ENCODE measurements at places on chromosomes 1 and 21.
A peak's percentile ranks its signal among the peaks of the same experiment; 100 is the strongest.

DNA sequence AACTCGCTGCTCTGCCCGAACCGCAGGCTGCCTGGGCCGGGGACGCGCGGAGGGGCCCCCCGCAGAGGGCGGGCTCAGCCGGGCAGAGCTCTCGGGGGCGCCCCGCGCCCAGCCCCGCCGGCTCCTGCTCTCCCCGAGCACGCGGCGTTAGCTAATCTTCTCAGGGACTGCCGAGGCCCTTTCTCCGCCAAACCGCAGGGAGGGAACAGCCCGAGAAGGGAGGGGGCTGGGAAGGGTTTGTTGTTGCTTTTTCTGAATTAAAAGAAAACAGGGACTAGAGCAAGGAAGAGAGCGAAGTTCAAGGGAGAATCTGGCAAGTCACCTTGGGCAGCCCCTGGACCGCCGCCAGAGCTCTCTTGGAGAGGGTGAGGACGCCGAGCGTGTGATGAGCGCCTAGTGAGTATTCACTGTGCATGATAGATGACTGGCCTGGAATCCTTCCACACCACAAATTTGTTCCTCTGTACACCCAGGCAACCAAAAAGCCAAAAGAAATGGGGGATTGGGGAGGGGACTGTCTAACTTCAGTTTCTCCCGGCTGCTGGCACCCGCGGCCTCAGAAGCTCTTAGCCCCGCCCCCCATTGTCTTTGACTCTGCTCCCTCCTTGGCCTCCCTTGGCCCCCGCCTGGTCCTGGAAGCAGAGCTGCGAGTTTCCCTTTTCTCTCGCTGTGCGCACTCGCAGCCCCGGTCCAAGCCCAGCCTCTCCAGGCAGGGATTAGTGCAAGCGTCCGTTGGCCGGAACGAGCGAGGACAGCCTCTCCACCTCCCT, 19.7 kb upstream of the LMX1A start:
- peak; percentile 85 for DNase-seq

DNA sequence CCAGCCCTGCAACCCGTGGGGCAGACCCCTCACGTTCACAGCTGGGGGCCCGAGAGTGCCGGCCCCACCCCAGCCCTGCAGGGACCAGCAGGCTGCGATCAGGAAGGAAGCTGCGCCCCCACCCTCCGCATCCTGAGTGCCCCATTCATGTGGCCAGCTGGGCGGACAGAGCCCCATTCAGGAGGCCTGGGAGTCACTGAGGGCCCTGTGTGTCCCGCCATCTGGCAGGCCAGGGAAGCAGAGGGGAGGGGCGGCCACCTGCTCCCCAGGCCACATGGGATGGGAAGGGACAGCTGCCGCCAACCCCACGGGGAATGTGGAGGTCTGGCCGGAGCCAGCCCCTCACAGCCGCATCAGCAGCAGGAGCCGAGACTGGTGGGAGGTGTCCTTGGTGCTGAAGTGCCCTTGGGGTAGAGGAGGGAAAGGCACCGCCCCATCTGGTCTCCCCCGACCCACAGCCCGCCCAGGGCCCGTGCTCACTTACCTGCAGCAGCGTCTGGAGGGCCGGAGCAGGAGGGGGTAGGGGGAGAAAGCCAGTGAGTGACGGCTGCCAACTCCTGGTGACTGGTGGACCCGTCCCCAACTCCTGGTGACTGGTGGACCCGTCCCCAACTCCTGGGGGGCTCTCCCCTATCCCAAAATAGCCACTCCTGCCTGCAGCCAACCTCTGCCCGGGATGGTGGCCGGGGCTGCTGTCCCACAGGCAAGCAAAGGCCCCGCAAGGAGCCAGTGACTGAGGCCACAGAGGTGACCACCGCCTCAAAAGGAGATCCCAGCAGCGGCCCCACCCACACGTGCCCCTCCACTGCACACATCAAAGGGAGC, 8.7 kb downstream of the ACAP3 start:
- peak; percentile 68 for DNase-seq

DNA sequence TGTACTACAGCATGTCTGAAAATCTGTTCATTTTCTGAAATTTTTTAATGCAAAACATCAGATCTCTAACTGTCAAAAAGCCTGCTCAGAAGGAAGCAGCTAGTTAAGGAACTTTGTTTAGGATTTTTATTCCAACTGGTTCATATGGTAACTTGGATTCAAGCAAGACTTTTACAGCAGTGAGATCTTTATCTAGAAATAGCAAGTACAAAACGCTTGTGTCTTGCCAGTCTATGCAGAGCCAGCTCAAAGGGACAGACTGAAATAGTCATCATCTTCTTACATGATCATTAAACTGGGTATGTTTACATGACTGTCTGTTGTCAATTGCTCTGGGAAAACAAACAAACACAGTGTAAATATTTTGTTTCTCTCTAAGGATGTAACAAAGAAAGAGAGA, 37.6 kb downstream of the DDAH1 start:
- no peak for DNase-seq

DNA sequence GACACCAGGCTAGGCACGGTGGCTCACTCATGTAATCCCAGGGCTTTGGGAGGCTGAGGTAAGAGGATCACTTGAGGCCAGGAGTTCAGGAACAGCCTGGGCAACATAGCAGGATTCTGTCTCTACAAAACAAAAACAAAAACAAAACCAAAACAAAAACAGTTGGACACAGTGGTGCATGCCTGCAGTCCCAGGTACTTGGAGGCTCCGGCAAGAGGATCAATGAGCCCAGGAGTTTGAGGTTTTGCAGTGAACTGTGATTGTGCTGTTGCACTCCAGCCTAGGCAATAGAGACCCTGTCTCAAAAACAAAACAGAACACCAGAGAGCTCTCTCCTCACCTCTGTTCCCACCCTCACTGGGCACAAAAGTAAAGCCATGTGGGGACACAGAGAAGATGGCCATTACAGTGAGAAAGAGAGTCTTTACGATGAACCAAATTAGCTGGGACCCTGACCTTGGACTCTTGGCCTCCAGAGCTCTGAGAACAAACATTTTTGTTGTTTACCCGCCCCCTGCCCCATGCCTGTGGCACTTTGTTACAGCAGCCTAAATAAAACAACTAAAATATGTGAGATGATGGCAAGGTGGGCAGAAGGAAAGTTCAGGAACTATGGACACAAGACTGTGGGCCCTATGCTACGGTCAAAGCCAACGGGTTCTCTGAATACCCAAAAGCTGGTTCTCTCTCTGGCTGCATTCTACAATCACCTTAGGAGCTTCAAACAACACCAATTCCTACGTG, 9.8 kb downstream of the NADK start:
- no peak for DNase-seq

- no peak for DNase-seq
These were observed 36.1 kb downstream of the COA6 start for GRCh38 chr1:234409328-234409727.

DNA sequence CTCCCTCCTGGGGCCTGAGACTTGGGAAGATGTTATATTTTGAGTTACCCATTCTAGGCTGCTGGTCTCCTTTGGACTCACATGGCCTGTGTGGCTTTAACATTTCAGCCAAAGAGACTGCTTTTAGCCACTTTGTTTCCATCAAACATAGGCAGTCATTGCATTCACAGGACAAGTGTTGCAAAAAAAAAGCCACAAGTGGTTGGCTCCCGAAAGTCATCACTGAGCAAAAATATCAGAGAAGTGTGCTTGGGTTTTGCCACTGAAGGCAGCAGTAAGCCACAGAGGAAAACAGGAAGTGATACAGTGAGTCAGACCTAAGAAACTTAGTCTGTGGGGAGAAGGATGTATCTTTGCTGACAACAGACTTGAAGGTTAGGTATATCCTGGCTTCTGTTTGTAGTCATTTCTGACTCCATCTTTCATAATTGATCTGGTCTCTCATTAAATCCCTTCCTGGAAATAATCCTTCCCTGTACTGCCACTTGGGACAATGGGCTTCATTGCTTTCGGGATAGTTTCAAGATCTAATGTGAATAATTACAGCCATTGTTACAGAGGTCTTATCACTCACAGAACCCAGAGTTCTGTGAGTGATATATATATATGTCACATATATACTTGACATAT, 80.9 kb downstream of the COLGALT2 start:
- DNase-seq, result no peak

- DNase-seq, result no peak
These were observed 102.4 kb downstream of the FAM78B start for GRCh38 chr1:166064313-166064926.

GRCh38 chr1:243325305-243325890, 69.6 kb downstream of the SDCCAG8 start:
- peak; percentile 60 for DNase-seq

DNA sequence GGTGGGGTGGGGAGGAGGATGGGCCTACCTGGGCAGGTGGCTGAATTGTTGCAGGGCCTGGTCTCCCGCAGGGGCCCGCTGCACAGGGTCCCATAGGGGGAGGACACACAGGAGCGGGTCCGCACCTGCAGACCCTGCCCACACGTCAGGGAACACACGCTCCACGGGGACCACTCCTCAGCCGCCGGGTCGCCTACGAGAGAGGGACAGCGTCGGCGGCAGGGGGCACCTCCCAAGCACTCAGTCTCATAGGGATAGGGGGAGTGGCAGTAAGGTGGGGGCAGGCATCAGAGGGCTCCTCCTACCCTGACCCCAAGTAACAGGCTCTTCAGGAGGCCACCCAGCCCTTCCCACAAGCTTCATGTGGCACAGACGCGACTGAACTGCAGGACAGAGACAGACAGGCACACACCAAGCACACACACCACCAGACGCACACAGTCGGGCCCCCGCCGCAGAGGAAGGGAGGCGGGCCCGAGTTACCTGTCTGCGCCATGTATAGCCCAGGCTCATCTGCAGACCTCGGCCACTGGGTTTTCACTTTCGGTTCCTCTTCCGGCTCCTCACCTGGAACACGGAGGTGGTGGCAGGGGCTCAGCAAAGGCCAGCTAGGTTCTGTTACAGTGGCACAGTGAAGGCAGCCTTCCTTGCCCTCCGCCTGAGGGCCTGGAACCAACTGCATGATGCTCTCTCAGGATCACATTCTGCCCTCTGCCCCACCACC, 19.8 kb downstream of the ADGRB2 start:
- DNase-seq, result no peak

GRCh38 chr1:182791281-182792179, 2.0 kb downstream of the NPL start:
- peak; percentile 66 for DNase-seq

- peak; percentile 66 for DNase-seq
These were observed 586 bp downstream of the COL24A1 start for GRCh38 chr1:86155807-86156565.

GRCh38 chr1:152049291-152050083, 12.7 kb upstream of the S100A11 start:
- peak; percentile 61 for DNase-seq

- no peak for DNase-seq
These were observed 23.3 kb downstream of the SLC2A1 start for GRCh38 chr1:42935313-42935895.

DNA sequence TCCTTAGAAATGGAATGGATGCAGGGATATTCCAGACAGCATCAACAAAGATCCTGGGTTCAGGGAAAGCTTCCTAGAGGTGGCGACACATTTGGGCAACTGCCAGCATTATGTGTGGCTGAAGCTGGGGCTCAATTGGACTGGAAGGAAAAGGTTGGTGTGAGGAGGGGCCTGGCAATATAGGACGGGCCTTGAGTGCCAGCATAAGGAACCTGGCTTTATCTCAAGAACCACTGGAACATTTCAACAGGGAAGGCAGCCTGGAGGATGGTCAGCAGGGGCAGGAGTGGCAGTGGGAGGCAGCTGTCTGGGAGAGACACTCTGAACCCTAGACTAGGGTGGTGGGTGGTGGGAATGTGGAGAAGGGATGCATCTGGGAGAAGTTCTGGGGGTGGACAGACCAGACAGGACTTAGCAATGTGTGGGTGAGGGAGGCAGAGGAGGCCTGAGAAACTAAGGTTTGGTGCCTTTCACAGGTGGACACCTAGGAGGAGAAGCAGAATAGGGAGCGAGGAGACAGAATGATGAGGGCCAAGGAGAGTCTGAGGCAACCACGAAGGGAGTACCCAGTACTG, 3.5 kb downstream of the SH3BGRL3 start:
- DNase-seq, result no peak

DNA sequence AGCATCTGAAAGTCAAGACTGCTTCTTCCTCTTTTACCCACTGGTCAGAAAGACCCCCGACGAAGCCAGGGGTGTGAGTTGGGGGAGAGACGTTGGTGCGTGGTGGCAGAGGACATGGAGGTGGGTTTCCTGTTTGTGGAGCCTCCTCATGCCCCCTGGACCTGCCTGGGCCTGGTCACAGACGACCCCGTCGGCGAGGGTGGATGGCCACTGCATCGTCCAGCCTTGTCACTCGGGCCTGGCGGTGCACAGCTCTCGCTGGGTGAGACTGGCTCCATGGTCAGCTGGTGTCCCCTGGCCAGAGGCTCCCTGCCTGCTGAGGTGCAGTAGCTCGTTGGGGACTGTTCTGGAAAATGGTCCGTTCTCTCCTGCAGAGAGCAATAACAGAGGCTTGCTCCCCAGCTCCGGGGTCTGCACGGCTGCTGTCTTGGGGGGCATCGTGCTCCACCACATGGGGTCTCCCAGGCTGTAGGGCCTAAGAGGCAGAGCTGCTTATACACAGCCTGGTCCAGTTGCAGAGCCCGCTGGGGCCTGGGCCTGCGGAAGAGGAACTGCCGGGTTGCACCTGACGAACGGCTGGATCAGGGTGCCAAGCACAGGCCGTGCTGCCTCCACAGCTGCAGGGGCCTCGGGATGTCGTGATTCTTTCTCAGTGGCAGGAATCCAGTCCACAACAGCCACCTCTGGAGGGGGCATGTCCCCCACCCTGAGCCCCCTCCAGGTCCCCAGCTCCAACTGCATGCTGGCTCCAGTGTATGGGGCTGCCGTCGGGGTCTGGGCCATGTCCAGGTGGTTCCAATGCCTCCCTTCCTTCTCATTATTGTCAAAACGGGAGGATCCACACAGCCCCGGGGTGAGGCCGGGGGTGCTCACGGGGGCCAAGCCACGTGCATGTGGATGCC, 18.0 kb upstream of the ACTRT2 start:
- DNase-seq, result no peak

- DNase-seq, result peak; percentile 6
These were observed 16.7 kb downstream of the ALX3 start for GRCh38 chr1:110053552-110054428.

- DNase-seq, result no peak
These were observed 10.3 kb downstream of the CLIC6 start for GRCh38 chr21:34679051-34679450.

- peak; percentile 59 for DNase-seq
These were observed 27.9 kb upstream of the BMP8B start for GRCh38 chr1:39816415-39817090.

DNA sequence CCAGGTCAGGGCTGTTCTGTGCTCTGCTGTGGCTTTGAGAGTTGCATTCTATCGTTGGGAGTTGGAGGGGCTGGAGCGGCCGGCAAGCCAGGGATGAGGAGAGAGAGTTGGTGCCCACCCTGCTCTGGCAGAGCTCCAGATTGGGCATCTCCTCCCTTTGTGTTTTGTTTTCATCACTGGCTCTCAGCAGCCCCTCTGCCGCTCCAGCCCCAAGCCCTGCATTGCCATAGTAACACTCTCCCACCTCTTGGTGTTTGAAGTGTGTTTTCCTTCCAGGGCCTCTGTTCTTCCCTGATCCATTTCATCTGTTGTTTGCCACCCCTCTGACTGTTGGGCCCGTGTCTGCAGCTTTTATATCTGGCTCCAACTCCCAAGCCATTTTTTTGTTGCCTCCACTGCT, 152.7 kb downstream of the URB2 start:
- DNase-seq, result no peak
